ENCODE measurements at places on chromosomes 16 and 17. TPM values are rescaled to one million over a fixed set of nuclear protein-coding genes. Genes with fewer than 3 reads are reported as not detected.

GRCh38 chr17:74241431-74241830, 28.1 kb downstream of the TTYH2 start:
- DNase-seq, result no peak

- no peak for DNase-seq
These were observed 31.3 kb upstream of the RASD1 start for GRCh38 chr17:17527534-17527933.

- no peak for DNase-seq
These were observed 13.7 kb downstream of the B9D1 start for GRCh38 chr17:19348806-19349205.

- no peak for DNase-seq
These were observed 20.9 kb downstream of the SOCS1 start for GRCh38 chr16:11234884-11235702.

- DNase-seq, result no peak
These were observed 26.6 kb upstream of the SLC13A2 start for GRCh38 chr17:28446716-28447395.

- DNase-seq, result no peak
These were observed 4.0 kb downstream of the BAIAP3 start for GRCh38 chr16:1337486-1337885.

DNA sequence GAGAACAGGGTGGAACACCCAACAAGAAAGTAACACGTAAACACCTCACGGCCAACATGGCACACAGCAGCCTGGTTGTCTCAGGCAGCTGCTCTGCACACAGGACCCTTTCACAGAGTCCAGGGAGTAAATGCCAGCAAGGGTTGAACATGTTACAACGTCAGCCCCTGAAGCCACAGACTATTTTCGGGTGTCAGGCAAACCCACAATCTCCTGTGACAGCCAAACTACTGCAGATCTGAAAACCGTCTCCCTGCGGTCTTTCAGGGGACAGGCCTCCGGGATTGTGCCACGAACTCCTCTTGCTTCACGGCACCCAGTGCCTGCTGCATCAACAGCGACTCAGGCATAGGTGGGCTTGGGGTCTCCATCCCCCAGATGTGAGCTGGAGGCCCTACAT, 127.7 kb downstream of the XYLT1 start:
- DNase-seq, result no peak

GRCh38 chr17:75693500-75694481, 26.7 kb downstream of the SAP30BP start:
- DNase-seq, result no peak

DNA sequence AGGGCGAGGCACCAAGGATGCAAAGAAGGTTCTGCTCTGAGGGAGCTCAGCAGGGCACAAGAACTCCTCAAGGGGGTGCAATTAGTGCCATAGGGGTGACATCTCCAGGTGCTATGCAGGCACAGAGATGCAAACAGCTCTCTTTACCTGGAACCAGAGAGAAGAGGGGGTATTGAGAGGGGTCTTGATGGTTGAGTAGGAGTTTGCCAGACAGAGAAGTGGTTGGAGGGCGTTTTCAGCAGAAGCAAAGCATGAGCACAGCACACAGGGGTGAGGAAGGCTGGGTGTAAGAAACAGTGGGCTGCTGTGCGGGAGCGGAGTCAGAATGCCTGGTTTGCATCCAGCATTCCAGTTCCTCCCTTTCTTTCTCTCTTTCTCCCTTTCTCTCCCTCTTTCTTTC, 81.8 kb upstream of the LHX1 start:
- no peak for DNase-seq

DNA sequence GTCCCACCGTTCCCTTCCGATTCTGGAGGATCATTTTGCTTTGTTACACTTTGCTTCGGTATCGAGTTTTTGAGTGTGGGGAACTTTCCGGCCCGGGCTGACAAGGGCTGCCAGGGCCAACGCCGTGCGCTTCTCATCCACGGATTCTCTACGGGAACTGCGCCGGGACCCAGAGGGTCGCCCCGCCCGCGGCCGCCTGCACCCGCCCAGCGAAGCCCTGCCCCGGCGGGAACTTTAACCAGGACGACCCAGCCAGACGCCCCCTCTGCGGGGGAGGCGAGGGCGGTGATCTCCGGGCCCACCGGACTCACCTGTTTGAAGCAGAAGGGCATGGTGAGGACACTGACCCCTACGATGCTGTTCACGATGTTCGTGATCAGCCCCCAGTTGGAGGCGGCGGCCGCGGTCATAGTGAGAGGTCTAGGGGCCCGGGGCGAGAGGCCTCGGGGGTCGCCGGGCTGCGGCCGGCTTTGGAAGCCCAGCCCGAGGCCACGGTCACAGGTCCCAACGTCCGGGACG, 536 bp downstream of the SLC38A10 start:
- no peak for DNase-seq

DNA sequence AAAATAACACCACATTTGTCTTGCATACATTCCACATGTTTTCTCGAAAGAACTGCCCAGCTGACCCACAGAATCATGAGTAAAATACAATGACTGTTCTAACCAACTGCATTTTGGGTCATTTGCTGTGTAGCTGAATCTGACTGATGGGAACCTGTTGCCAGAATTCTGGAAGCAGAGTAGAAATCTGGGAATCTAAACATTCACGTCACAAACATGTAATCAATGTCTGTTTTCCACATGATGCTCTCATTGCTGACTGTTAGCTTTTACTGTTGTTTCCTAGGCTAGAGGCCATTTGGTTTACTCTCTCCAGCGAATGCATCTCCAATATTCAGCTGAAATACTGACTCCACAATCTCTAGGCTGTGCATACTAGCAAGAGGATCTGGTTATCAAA, 710.1 kb downstream of the KCNJ2 start:
- DNase-seq, result no peak

- peak; percentile 60 for DNase-seq
These were observed 4.7 kb downstream of the RPL13 start for GRCh38 chr16:89565256-89565505.

DNA sequence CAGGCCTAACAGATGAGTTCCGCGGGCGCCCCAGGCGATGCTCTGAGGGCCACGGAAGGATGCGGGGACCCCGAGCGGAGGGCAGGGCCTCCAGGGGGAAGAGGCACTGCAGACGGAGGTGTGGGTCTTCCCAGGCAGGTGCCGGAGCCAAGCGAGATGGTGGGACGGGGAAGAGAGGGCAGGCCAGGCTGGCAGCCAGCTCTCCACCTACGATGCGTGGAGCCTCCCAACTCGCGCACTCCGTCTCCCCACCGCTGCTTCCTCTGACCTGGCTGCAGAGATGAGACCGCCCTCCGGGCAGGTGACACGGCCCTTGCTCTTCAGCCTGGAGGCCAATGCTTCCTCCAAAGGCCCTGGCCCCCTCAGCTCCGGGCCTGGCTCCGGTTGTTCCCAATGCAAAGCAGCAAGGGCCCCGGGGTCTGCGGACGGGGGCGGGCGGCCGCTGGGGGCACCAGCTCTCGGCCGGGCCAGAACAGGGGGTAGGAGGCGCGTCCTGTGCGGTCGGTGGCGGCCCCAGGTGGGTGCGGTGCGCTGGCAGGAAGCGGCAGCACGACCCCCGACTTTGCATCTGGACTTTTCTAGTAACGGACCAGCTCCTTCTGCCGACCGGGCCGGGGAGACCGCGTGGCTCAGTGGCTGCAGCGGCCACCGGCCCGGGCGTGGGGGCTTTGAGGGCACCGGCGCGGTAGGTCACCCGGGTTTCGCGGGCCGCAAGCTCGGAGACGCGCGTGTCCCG, 1.5 kb upstream of the SOX8 start:
- DNase-seq, result no peak

GRCh38 chr17:1755252-1755826, 6.5 kb upstream of the SERPINF1 start:
- DNase-seq, result no peak

DNA sequence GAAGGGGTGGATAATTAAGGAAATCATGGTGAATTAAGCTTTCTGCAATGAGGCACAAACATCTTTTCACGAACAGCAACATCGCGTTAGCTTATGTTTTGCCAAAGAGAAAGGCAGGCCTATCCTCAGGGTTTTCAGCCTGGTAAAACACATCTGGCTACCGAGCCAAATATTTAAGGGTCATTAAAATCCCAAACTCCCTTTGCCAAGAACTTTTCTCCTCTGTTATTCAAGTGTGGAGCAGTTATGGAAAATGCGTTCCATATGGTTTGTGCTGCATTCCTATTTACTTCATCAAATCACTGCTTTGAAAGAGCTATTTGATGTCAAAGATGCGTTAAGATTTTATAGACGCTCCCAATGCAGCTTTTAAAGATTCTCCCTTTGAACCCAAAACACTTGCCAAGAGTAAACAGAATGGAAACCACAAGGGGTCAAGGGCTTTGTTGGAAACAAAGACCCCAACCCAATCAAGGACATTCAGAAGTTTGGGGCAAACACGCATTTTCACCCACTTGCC, 308.3 kb upstream of the CDH5 start:
- no peak for DNase-seq

DNA sequence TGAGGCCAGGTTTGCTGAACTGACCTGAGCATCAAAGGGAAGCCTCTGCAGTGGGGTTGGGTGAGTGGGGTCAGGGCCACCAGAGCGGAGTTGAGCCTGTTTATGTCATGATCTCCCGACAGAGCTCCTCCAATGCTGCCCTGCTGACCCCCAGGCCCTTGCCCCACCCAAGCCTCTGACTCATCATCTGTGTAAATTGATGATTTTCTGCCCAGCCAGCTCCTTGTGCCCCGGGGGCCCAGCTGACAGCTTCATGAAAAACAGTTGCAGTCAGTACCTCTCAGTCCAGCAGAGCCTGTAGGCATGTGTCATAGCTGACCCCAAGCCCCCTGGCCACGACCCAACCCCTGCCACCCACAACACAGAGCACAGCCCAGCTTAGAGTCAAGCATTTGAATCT, 134.9 kb downstream of the CCT6B start:
- DNase-seq, result no peak

DNA sequence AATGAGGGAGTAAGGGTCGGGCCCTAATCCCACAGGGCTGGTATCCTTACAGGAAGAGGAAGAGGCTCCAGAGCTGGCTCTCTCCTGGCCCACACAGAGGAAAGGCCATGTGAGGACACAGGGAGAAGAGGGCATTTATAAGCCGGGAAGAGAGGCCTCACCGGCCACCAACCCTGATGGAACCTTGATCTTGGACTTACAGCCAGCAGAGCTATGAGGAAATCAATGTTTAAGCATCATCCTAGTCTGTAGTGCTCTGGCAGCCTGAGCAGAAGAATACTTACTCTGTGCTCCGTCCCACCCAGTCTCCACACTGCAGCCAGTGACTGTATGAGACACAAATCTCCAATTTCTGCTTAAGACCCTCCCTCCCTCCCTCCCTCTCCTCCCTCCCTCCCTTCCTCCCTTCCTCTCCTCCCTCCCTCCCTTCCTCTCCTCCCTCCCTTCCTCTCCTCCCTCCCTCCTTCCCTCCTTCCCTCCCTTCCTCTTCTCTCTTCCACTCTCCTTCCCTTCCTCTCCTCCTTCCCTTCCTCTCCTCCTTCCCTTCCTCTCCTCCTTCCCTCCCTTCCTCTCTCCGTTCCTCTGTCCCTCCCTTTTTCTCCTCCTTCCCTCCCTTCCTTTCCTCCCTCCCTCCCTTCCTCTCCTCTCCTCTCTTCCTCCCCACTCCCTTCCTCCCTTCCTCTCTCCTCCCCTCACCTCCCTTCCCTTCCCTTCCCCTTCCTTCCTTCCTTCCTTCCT, 8.9 kb upstream of the TMEM220 start:
- no peak for DNase-seq

BANP gene
- total RNA-seq, result 18.9 TPM

TEKT5 gene
- not detected for total RNA-seq

RRAD gene
- total RNA-seq, result 0.66 TPM

ABCA9 gene
- total RNA-seq, result 0.02 TPM

GPR139 gene
- total RNA-seq, result not detected

ARHGAP23 gene
- 11.2 TPM for total RNA-seq

HBA1 gene
- 2.2 TPM for total RNA-seq

CCDC200 gene
- total RNA-seq, result not detected

ACSM3 gene
- total RNA-seq, result 1.6 TPM

TMEM114 gene
- total RNA-seq, result not detected
